ENCODE measurements at places on chromosomes 6 and 20. TPM values are rescaled to one million over a fixed set of nuclear protein-coding genes. Genes with fewer than 3 reads are reported as not detected.

DNA sequence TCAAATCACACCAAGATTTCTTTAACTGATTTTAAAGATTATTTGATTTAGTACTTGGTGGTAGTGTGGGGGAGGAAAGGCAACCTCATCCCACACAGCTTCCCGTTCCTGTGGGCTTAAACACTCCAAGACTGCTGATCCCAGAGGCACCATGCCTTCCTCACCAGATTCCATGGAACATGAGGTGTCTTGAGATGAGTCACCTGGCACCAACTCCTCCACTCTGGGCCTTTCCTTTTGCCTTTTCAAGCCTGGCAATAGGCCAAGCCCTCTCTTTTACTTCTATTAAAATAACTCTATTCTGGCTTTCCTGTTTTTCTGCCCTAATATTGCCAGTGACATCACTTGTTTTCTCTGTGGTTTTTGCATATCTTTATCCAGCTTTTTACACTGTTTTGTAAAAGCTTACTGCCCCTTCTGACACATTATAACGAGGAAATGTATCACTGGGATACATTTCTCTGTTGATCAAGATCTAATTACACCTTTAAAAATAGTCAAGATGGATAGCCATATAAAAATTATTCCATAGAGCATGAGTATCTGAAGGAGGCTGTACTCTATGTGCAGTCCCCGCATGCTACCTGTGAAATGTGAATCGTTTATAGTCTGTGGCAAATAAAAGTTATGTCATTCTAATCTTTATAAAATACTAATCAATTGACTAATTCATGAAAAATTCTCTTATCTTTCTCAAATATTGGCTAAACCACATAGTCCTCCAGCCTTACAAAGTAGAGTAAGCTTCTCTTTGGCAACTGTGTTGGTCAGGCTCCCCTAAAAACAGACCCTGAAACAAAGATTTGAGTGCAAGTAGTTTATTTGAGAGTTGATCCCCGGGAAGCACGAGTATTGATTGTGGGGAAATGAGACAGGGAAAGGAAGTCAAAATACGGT, 257.8 kb upstream of the KCNQ5 start:
- H3K4me1 ChIP-seq: no peaks in the 10 kb centered on the region
- H3K27ac ChIP-seq: no peak overlapping the region
- H3K4me3 ChIP-seq: no peak overlapping the region
- no peak for DNase-seq

GRCh38 chr20:44536175-44536574, 14.3 kb upstream of the SERINC3 start:
- no peak overlapping the region for H3K4me3 ChIP-seq
- H3K27ac ChIP-seq: no peak overlapping the region
- H3K27me3 ChIP-seq: no peaks in the 10 kb centered on the region
- H3K36me3 ChIP-seq: no peaks in the 10 kb centered on the region

Gene KCNK5
- 25.9 TPM for total RNA-seq

DNA sequence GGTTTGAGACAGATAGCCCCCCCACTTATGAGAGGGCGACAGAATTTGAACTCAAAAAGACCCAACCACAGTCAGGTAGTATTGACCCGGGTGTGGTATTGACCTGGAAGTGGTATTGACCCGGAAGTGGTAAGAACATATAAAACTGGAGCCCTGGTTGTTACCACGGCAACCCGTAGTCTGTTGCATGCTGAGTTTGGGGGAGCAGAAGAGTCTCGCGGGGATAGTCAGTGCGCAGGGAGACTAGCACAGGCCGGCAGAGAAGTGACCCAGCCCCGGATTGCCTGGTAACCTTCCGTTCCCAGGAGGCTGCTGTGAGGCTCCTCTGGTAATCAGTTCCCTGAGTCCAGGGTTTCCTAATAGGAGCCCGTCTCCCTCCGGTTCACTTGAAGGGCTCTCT, 96.2 kb downstream of the SNX5 start:
- H3K4me3 ChIP-seq: no peak overlapping the region
- H3K27ac ChIP-seq: no peak overlapping the region
- H3K36me3 ChIP-seq: no peaks in the 10 kb centered on the region
- peak; percentile 13 for DNase-seq

GRCh38 chr20:22585786-22586493, 1.6 kb upstream of the FOXA2 start:
- peaks cover 4% of the 10 kb centered on the region for H3K36me3 ChIP-seq
- H3K27me3 ChIP-seq: peaks cover 60% of the 10 kb centered on the region
- no peak for DNase-seq
- peaks cover 3% of the 10 kb centered on the region for H3K4me1 ChIP-seq
- H3K4me3 ChIP-seq: no peak overlapping the region
- H3K27ac ChIP-seq: no peak overlapping the region

Gene TRIM15
- not detected for total RNA-seq

DNA sequence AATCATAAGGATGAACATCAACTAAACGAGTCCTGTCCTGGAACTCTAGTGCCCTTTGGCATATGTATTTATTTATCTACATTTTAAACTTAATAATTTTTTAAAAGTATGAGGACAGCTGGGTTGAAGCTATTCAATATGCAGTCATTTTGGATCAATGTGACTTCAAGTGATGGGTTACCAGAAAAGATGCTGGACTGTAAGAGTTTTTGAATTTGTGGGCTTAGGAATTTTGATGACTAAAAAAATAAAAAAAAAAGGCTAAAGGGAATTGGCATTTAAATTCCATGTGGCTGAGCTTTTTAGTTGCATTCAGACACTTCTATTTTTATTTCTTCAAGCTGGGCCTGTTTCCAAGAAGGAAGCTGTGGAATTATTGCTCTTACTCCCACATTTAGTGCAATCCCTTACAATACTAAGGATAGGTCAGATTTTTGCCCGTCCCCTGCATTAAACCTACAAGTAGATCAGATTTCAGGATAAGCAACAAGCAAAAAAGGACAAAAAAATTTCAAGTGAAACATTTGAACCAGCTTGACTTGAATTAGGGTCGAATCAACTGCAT, 704.2 kb upstream of the CITED2 start:
- no peaks in the 10 kb centered on the region for H3K36me3 ChIP-seq
- H3K27ac ChIP-seq: no peak overlapping the region
- H3K4me1 ChIP-seq: no peaks in the 10 kb centered on the region
- H3K4me3 ChIP-seq: no peak overlapping the region
- no peak for DNase-seq

DNA sequence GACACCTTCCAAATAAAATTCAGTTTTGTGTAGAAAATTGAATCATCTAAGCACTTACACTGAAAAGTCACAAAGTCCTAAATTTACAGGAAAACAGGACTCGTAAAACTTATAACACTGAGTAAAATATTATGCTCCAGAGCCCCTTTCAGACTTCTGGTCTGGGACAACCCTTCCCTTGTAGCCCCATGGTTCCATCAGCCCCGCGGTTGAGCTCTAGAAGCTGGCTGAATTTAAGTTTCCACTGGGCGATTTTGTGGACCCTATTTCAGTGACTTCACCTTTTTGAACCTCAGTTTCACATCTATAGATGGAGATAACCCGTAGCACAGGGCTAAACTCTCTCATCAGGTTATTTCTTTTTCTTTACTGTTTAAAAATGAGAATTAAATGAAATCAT, 117.7 kb upstream of the BACH2 start:
- peaks cover 1% of the 10 kb centered on the region for H3K36me3 ChIP-seq
- H3K4me1 ChIP-seq: peaks cover 56% of the 10 kb centered on the region
- DNase-seq: peak; percentile 40
- peak overlapping the region; percentile 60 for H3K4me3 ChIP-seq
- H3K27ac ChIP-seq: peak overlapping the region; percentile 95
- no peaks in the 10 kb centered on the region for H3K27me3 ChIP-seq

Gene GINS1
- 35.9 TPM for total RNA-seq

DNA sequence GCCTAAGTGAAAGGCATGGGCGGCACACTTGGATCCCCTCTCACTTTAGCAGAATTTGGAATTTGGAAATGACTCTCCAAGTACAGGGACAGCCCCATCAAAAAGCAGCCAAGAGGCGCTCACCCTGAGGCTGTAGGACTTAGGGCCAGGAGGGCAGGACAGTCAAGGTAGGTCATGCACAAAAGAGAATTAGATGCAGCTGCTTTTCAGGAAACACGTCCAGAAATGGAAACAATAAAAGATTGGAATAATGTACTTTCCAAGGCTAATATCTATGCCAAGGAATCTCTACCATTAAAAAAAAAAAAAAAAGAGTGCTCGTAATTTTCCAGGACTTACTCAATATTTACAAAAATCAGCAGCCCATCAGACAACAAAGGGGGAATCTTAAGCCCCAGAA, 19.9 kb downstream of the PREP start:
- H3K27me3 ChIP-seq: no peaks in the 10 kb centered on the region
- H3K27ac ChIP-seq: no peak overlapping the region
- H3K4me3 ChIP-seq: no peak overlapping the region
- peaks cover 9% of the 10 kb centered on the region for H3K36me3 ChIP-seq
- peaks cover 45% of the 10 kb centered on the region for H3K4me1 ChIP-seq
- DNase-seq: no peak
